HCT116 (cell line): ENCODE measurements at places on chromosomes 5 and 9.
A peak's percentile ranks its signal among the peaks of the same experiment; 100 is the strongest.

GRCh38 chr5:172450861-172451695 is 3.2 kb downstream of the SH3PXD2B start:
- peaks cover 40% of the 10 kb centered on the region for H3K4me1 ChIP-seq
- no peak overlapping the region for H3K27ac ChIP-seq
- no peaks in the 10 kb centered on the region for H3K27me3 ChIP-seq
- DNase-seq, result no peak
- H3K4me3 ChIP-seq, result no peak overlapping the region
- peaks cover 5% of the 10 kb centered on the region; the same call in 1 of the 2 replicates for H3K36me3 ChIP-seq

- H3K27me3 ChIP-seq, result no peaks in the 10 kb centered on the region
These were observed 104.5 kb downstream of the ARL15 start for GRCh38 chr5:54205918-54206317.

DNA sequence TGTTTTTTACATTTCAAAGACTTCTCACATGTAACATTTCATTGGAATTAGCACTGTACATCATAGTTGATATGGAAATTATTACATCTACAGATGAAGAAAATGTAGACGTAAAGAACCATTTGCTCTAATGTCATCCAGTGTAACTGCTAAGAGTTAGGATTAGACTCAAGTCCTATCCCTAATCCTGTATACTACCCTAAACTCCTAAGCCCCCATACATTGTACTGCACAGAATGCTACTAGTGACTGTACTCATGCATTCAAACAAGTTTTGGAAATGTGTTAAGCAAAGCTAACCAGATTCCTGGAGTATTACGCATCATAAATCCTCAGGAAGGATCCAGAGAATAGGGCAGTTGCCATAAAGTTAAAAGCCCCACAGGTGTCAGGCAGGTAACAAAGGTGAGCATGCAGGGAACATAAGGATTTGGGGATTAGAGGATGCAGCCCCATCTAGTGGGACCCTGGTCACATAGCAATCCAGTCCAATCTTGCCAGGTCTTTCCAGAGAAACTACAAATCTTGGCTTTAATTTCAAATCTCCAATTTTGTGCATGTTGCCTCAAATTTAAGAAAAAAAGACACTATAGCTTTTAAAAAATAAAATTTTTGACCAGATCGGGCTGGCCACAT is 32.0 kb downstream of the HAVCR1 start:
- H3K36me3 ChIP-seq, result no peaks in the 10 kb centered on the region
- no peaks in the 10 kb centered on the region for H3K4me1 ChIP-seq
- H3K27me3 ChIP-seq, result peaks cover 24% of the 10 kb centered on the region
- H3K4me3 ChIP-seq, result no peak overlapping the region
- H3K27ac ChIP-seq, result no peak overlapping the region

- DNase-seq, result no peak
- H3K36me3 ChIP-seq, result no peaks in the 10 kb centered on the region
- no peaks in the 10 kb centered on the region for H3K4me1 ChIP-seq
- no peaks in the 10 kb centered on the region for H3K27me3 ChIP-seq
- H3K4me3 ChIP-seq, result no peak overlapping the region
These were observed 494.1 kb upstream of the TUSC1 start for GRCh38 chr9:26172301-26172700.

DNA sequence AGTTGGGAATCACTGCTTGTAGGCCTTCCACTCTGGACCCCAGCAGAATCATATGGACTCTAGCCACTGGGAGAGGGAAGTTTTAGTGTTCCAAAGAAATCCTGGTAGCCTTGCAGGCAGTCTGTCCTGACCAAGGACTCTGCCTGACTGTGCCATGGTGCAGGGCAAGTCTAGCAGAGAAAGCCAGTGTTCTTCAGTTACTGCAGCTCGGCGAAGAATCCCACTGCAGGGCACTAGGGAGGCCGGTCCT is 20.3 kb upstream of the MATR3 start:
- H3K4me3 ChIP-seq, result peak overlapping the region; percentile 87
- peaks cover 68% of the 10 kb centered on the region for H3K4me1 ChIP-seq
- DNase-seq, result no peak

DNA sequence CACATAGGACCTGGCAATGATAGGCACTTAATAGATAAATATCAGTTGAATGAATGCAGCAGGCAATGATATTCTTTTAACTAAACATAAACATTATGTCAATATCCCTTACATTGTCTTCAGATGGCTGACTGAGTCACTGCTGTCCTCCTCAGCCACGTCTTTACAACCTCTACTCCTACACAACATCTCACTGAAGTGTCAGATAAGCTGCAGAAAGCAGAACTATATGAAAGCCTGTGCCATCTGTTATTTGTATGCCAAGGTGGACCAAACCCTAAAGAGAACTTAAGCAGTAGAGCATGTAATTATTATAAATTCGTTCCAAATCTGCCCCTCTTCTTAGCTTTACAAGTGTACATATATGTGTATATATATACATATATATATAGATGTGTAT is 271.2 kb downstream of the RASEF start:
- no peak overlapping the region for H3K4me3 ChIP-seq
- no peak overlapping the region for H3K27ac ChIP-seq
- no peak for DNase-seq
- no peaks in the 10 kb centered on the region for H3K27me3 ChIP-seq

GRCh38 chr9:78358329-78359051 is 61.6 kb downstream of the PSAT1 start:
- H3K36me3 ChIP-seq, result no peaks in the 10 kb centered on the region
- DNase-seq, result no peak
- no peak overlapping the region for H3K4me3 ChIP-seq
- peaks cover 6% of the 10 kb centered on the region; the same call in 1 of the 2 replicates for H3K4me1 ChIP-seq
- no peaks in the 10 kb centered on the region for H3K27me3 ChIP-seq

- H3K36me3 ChIP-seq, result no peaks in the 10 kb centered on the region
- H3K4me1 ChIP-seq, result no peaks in the 10 kb centered on the region
- H3K27me3 ChIP-seq, result no peaks in the 10 kb centered on the region
- no peak for DNase-seq
- no peak overlapping the region for H3K4me3 ChIP-seq
- H3K27ac ChIP-seq, result no peak overlapping the region
These were observed 15.9 kb downstream of the DMAC1 start for GRCh38 chr9:7783635-7784063.

- no peak overlapping the region for H3K4me3 ChIP-seq
- no peak overlapping the region for H3K27ac ChIP-seq
- no peaks in the 10 kb centered on the region for H3K36me3 ChIP-seq
- peaks cover 15% of the 10 kb centered on the region for H3K27me3 ChIP-seq
- no peak for DNase-seq
These were observed 262.9 kb upstream of the TRPM3 start for GRCh38 chr9:71384343-71384742.

GRCh38 chr9:136605988-136606660 is 56.6 kb upstream of the EGFL7 start:
- no peak overlapping the region for H3K4me3 ChIP-seq
- no peak for DNase-seq
- H3K27me3 ChIP-seq, result no peaks in the 10 kb centered on the region
- H3K4me1 ChIP-seq, result no peaks in the 10 kb centered on the region; the same call in 1 of the 2 replicates
- no peak overlapping the region for H3K27ac ChIP-seq

- DNase-seq, result no peak
- peak overlapping the region; percentile 61 for H3K4me3 ChIP-seq
- no peaks in the 10 kb centered on the region for H3K36me3 ChIP-seq
- H3K27me3 ChIP-seq, result no peaks in the 10 kb centered on the region
- no peak overlapping the region; the same call in 1 of the 2 replicates for H3K27ac ChIP-seq
These were observed 1.7 kb downstream of the PHF2 start for GRCh38 chr9:93577975-93578682.

DNA sequence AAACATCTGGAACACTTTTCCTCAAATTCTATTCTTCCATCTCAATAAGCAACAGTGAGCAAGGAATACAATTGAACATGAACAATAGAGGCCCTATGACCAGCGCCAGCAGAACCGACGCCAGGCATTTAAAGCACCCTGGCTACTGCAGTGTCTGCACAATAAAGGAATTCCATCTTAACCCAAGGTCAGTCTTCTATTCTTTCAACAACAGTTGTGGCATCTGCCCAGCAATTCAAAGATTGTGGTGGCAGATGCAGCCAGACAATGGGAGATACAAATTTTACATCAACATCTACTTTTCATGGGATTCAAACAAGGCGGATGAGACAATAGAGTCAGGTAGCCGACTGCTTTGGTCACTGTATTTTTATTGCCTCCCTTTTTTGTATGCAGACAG is 65.9 kb downstream of the ELL2 start:
- H3K27ac ChIP-seq, result no peak overlapping the region
- no peak overlapping the region for H3K4me3 ChIP-seq
- H3K36me3 ChIP-seq, result peaks cover 2% of the 10 kb centered on the region; the same call in 1 of the 2 replicates
- no peaks in the 10 kb centered on the region for H3K27me3 ChIP-seq
